ENCODE measurements at places on chromosomes 5 and 9. TPM values are rescaled to one million over a fixed set of nuclear protein-coding genes. Genes with fewer than 3 reads are reported as not detected.

CCDC183 gene
- total RNA-seq, result 0.93 TPM

DNA sequence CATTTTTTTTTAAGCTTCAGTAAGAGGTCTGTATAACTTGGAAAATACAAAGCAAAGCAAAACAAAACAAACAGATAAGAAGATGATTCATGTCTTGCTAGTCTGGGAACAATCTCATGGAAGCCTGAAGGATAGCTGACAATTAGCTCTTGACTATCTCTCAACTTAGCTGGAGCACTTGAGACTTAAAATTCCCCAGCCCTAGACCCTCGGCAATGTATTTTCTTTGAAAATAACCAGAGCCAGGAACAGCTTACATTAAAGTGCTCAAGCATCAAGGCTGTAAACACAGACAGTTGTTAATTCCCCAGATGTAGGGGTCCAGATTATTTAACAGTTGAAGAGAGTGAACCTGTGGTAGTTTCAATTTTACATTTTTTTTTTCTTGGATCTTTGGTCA is 82.9 kb downstream of the TMEM252 start:
- DNase-seq, result no peak

DNA sequence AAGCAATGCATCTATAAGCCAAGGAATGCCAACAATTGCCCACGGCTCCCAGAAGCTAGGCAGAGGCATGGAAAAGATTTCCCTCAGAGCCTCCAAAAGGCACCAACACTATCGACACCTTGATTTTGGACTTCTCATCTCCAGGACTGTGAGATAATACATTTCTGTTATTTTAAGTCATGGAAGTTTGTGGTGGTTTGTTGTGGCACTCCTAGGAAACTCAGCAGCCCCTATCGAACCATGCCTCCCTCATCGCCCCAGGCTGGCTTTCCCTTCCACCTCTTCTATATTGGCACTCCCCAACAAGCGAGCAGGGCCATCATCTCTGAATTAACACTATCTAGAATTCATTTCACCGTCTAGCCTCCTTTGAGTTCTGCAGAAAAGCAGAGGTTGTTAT is 33.7 kb upstream of the TAS2R1 start:
- DNase-seq, result no peak

- DNase-seq, result no peak
These were observed 1060.6 kb upstream of the ACO1 start for GRCh38 chr9:31323726-31324444.

Measured in neural crest cell (in vitro differentiated cells).